ENCODE measurements at places on chromosomes 16 and 17.

DNA sequence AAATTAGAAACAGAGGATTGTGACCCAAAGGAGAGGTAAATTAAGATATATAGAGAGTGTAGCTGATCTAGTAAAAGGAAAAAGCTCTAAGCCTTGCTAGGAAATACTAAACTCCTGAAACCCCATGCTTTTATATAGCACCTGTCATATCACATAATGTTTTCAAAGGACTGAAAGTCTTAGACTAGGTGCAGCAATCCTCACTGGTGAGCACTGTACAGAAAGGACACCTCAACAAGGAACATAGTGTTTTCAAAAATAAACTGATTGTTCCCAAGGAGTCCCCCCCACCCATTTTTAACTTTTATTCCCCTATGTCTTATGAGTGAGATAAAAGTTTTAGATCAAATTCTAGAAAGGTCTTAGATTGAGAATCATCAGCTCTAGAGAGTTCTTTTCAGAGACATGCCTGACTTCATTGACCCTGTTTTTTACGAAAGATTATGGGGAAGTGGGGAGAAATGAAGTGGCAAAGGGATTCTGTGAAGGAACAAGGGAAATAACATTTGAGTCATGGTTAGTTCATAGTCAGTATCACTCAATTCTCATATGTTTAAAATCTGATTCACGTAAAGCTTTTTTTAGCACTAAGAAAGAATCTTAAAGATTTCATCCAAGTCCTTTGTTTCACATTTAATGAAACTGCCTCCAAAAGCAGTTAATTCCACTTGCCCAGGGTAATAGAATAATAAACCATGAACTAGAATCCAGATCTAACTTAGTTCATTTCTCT, 166.4 kb downstream of the CYB561 start:
- no peak for DNase-seq

DNA sequence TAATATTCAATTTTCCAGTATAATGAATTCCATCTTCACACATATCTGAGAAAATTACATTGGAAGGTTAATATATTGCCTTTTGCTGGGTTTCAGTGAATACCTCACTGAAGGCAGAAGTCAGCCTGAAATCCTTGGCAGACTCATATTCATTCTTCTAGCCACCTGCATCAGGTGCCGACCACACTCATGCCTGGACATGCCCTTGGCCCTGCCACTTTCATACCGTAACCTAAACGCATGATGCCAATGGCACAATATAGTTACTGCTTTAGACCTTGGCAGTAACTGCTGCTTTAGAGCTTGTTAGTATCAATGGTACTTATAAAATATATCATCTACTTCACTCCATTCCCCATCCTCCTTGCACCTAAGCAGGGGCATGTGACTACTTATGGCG, 817.6 kb upstream of the CDH8 start:
- no peak for DNase-seq

DNA sequence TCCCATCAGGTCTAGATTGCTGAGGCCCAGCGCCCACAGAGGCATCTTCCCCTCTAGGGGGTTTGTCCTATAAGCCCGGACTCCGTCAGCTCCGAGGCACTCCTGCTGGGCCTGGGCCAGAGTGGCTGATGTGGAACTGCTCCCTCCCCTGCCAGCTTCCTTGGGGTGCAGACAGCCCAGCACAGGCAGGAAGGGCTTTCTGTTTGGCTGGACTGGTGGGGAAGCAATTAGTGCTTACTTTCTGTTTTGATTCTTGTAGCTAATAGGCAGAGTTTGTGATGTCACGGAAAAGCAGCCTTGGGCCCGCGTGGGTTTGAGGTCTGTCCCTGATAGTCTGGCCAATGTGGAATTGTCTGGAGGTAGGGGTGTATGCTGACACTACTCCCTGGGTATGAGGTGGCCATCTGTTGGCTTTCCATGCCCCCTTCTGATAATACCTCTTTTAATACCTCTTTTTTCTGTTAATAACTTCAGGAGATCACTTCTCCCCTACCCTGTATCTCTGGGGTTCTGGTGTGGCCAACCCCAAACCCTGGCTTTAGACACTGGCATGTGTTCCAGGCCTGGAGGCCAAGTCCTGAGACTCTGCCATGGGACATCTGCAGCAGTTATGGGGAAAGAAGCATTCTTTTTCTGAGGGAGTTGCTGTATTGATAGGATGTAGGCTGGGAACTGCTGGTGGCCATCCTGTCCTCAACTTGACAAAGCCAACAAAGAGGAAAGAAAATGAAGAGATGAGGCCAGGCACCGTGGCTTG, 190.9 kb downstream of the RAB11FIP4 start:
- DNase-seq = peak; percentile 88

DNA sequence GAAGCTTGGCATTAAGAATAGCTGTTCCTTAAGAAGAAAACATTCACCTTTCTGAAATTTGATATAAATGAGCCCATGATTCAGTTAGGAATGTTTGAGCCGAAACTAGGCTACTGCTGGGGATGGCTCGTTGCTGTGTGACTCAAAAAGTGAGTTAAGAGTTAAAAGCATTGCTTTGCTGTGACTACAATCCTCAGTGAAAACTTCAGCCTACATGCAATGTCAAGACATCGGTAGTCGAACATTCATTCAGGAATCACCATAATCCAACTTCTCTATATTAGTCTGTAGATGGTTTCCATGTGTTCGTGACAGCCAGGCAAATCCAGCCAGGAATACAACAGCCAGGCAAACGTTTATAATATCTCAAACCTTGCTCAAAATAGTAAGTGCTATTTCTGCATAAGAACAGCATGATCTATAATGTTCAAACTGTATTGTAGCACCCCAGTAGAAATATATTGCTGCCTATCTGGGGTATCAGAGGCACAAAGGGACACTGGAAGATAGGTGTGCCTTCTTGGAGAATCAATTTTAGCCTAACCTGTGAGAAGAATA, 1225.1 kb downstream of the CDH8 start:
- no peak for DNase-seq

- DNase-seq = no peak
Observed at GRCh38 chr17:81517339-81518112, 4.9 kb upstream of the ACTG1 start.

DNA sequence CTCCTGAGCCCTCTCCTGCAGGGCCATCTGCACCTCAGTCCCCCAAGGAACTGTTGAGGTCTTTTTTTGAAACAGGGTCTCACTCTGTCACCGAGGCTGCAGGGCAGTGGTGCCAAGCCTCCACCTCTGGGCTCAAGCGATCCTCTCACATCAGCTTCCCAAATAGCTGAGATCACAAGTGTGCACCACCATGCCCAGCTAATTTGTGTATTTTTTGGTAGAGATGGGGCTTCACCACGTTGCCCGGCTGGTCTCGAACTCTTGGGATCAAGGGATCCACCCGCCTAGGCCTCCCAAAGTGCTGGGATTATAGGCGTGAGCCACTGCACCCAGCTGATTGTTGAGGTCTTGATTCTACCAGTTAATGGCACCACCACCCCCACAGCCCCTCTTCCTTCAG, 27.9 kb upstream of the ENDOV start:
- DNase-seq = no peak

DNA sequence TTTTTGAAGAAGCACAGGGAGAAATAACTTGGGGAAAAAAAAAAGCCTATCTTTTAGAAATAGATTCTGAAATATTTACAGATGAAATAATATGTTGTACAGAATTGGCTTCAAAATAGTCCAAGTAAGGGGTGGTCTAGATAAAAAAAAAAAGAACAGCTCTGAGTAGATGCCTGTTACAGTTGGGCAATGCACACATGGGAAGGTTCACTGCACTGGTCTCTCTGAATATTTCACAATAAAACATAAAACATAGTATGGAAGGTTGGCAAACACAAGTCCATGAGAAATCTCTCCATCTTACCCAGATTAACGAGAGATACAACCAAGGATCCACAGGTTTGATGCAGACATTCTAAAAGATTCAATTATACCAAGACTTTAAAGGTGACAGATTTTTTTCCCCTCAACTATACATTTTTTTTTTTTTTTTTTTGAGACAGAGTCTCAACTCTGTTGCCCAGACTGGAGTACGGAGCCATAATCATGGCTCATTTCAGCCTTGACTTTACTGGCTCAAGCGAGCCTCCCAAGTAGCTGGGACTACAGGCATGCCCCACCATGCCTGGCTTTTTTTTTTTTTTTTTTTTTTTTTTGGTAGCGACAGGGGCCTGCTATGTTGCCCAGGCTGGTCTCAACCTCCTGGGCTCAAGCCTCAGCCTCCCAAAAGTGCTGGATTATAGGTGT, 58.0 kb downstream of the KANSL1 start:
- DNase-seq = no peak

DNA sequence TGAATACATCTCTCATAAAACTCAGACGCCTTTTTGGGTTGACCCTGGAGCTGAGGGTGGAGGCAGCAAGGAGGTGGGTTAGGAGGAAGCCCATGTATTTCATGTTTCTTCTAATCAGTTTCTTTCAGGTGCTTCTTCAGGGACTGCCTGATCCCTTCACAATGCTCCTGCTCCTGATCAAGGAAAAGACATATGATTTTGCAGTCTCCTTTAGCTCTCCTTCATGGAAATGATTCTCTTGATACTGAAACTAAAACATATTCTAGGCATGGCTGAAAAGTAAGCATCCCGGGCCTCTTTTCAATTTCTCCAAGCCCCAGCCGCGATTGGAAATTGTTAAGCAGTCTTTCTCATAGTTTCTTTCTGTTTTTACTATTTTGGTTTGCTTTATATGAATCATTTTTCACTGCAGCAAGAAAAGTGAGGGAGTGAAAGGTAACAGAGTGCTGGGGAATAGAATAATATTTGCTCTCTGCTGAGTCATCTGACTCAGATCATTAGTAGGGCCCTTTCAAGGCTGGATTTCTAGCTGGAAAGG, 730.7 kb downstream of the CDH11 start:
- DNase-seq = no peak

DNA sequence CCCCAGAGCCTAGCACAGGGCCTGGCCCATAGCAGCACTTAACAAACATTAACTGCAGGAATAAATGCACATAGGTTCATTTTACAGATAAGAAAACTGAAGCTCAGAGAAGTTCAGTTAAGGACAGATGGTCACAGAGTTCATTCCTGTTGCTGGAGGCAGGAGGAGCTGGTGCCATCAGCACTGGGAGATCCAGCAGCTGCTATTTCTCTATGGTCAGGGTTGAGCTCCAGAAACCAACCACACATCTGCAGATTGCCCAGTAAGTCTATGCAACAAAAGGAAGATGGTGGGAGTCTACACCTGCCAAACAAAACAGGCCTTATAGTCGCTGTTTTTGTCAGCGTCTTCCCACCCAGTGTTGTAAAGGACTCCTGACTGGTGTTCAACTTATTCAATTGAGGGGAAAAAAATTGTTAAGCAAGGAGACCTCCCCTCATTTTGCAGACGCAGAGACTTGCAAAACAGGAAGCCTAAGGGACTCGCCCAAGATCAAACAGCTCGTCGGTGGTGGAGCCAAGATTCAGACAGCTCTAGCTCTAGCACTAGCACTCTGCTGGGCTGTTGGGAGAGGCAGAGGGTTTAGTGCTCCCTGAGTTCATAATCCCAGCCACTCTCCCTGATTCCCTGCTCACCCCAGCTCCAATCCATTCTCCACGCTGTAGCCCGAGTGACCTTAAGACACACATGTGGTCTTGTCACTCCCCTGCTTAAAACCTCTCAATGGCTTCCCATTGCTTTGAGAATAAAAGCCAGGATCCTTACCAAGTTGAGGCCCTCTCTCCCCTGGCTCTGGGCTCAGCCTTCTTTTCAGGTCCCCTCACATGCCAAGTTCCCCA, 9.0 kb downstream of the NOG start:
- DNase-seq = no peak

DNA sequence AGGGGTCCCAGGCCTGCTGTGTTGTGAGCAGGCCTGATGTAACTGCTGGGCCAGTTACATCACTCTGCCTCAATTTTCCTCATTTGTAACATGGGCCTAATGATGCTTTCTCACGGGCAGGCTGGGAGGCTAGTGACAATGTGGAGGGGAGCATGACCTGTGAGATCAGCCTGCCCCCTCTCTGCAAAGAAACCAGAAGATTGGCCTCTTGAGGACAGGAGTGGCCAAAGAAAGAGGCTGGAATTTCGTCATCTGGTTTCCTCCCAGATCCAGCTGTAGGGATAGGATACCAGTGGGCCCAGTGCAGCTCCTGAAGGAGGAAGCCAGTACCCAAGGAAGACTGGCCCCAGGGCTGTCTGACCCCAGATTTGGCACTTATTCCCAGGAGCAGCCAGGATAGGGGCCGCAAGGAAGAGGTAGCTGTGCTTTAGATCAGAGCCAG, 615 bp upstream of the SREBF1 start:
- DNase-seq = peak; percentile 85

DNA sequence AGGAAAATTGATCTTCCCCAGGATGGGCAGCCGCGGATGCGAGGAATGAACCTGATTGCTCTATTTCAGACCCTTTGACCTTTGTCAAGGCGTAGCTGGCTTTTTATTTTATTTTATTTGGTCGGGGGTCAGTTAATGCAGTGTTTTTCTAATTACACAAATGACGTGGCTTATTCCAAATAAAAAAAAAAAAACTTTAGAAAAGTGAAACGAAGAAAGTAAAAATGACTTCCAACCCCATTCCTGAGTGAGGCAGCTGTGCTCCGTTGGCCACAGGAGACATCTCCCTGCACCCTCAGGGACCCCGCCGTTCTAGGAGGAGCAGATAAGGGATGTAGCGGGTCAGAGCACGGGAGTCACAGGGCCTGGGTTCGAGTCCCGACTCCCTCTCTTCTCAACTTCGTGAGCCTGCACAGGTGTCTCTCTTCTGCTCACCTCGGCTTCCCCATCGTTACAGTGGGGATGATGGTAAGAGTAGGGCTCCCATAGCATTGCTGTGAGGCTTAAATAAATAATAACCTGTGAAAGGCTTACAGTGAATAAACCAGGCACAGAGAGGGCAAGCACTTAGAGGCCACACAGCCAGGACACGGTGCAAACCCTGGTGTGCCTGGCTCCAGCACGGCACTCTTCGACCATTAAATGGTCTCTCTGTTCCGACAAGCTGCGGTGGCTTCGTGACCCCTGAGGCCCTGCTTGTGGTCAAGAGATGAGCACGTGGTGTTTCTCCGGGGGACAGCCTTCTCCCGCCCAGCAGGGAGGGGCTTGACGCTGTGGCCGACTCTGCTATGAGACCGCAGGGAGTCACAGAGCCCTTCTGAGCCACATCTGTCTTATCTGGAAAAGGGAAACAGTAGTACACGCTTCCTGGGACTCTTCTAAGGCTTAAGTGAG, 10.2 kb downstream of the FOXF1 start:
- no peak for DNase-seq

DNA sequence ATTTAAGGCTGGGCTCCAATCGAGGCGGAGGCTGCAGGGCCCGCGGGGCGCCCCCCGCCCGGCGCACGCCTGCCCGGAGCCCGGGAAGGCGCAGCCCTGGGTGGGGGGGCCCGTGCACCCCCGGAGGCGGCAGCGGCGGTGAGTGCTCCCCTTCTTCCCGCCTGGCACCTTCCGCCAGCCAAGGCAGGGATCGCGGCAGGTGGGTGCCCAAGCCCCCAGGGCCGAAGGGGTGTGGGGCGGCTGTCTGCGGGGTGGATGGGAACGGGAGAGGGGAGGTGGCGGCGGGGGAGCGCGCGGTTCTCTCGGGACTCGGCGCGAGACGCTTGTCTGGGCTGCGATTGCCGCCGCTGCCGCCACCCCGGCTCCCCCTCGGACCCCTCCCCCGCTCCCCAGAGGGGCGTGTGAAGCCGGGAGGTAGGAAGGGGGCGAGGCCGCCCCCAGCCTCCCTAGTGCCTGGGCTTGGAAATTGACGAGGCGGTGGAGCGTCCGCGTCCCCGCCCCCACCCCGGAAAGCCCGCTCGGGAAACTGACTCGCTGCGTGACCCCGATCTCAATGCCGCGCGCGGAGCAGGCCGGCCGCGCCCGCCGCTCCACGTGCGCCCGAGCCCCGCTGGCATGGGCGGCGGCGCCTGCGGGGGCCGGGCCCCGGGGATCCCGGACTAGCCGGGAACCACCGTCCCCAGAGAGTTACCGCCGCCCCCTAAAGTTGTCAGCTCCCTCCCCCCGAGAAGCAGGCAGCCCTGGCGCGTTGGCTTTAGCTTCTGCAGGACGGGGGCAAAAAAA, 231.5 kb downstream of the MRTFB start:
- DNase-seq = no peak
